ENCODE measurements at places on chromosomes 2 and 18.

- no peak for DNase-seq
These were observed 2.2 kb downstream of the NOL4 start for GRCh38 chr18:34222307-34223163.

DNA sequence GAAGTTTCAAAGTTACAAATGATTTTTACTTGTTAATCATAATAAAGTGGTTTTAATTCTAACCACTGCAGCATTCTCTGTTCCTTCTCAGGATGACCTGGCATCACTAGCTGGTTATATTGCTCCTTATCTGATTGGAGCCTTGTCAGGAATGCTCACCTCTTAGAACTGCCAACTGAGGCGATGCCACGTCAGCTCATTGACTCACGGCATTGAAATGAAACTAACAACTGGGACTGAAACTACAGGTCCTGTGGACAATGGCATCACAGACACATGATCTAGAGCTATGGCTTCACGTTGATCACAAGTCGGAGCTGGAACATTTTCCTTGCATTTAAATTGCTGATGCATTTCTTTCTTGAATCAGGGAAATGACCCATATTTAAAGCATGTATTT, 54.9 kb upstream of the MAP2 start:
- no peak for DNase-seq

DNA sequence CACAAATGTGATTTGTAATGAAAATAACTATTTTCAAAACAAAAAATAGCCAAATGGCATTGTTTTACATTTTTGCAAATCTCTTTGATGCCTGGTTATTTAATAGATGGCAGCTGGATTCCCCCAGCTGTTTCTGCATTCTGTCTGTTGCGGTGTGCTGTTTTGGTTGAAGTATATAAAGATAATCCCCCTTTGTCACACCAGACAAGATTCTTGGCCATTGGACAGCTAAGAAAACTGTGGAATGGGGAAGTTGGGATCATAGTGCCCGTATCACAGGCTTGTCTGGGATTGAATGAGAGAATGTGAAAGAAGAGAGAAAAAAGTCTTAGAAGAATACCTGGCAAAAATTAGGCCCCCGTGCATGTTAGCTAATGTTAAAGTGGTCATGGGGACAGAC, 19.5 kb upstream of the LYPD6B start:
- DNase-seq: no peak

DNA sequence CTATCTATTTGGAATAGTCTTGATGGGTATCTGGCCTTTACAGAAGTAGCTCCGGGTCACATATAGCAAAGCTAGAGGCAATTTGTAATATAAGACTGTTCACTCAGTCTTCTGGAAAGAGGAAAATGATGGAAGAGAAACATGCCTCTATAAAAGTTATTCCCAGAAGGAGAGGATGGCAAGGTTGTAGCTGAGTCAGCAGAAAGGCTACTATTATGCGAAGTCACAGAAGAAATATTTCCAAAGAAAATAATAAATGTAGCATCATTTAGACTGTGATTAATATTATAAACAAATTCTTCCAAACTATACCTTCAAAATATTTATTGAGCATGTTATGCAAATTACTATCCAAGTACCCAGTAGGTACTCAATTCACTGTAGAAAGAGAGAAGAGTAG, 1027.7 kb upstream of the TMEFF2 start:
- no peak for DNase-seq

GRCh38 chr2:181163139-181163538, 182.7 kb downstream of the UBE2E3 start:
- DNase-seq: no peak

DNA sequence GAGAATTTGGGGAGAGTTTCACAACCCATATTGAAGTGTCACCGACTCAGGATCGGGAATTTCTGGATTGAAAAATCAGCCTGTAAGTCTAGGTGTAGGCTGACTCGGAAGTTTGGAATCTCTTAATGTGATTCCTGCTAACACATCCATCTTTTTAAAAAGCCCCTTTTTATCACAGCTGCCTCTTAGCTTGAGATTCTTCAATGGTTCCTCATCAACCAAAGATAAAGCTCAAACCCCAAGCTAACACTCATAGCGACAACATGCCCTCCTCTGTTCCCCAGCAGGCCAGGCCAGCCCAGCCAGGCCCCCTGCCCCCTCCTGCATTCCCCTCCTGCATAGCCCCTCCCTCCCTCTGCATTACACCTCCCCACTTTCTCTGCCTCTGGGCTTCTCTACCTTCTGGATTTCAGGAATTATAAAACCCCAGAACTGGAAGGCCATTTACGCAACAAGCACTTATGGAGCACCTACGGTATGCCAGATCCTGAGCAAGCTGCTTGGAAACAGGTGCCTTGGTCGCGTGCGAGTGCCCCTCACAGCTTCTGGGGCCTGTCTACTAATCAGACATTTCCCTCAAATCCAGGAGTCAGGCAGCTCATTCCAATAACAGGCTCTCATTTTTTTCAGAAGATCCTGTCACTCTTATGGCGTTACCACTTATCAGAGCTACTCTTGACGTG, 63.4 kb downstream of the EMX1 start:
- no peak for DNase-seq

- DNase-seq: no peak
These were observed 766.3 kb downstream of the TDRD15 start for GRCh38 chr2:21890041-21890440.

Measured in H1 (cell line).